ENCODE measurements at places on chromosomes 1 and 21.

- no peak for DNase-seq
Measured at GRCh38 chr1:30307182-30307581, 416.2 kb downstream of the MATN1 start.

DNA sequence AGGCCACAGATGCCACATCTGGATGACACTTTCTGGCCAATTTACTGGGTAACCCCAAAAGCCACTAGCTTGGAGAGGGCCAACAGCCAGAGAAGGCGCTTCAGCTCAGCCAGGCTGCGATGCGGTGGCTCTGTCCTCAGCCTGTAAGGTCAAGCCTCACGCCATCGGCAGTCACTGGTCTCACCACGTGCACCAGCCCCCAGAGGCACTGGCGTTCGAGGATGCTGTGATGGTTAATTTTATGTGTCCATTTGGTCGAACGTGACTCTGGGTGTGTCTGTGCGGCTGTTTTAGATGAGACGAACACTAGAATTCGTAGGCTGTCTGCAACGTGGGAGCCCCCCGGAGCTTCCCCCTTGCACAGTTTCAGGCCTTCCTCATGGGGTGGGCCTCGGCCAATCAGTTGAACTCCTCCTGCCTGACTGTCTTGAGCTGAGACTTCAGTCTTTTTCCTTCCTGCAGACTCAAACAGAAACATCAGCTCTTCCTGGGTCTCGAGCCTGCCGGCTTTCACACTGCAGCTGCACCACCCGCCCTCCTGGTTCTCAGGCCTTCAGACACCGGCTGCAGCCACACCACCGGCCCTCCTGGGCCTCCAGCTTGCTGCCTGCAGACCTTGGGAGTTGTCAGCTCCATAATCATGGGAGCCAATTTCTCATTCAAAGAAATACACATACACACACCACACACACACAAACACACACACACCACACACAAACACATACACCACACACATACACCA lies 41.6 kb upstream of the SLC45A1 start:
- peak; percentile 22 for DNase-seq

DNA sequence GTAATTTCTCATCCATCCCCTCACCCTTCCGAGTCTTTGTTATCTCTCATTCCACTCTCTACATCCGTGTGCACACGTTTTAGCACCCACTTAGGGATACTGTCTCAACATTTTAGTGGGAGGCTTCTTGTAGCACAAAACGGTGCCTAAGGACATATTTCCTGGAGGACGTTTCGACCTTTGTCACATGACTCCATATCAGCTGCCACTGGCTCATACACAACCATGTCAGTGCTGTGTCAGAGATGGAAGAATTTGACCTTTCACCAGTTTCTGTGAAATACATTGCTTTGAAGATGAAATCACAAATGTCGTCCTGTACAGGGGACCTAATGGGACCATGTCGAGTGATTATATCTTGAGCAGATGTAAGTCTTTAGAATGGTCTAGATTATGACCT lies 15.6 kb downstream of the B3GALT5 start:
- DNase-seq, result no peak

GRCh38 chr1:55974714-55975441 lies 604.5 kb downstream of the PLPP3 start:
- no peak for DNase-seq

- DNase-seq, result no peak
Measured at GRCh38 chr1:41698916-41699860, 214.7 kb upstream of the EDN2 start.

DNA sequence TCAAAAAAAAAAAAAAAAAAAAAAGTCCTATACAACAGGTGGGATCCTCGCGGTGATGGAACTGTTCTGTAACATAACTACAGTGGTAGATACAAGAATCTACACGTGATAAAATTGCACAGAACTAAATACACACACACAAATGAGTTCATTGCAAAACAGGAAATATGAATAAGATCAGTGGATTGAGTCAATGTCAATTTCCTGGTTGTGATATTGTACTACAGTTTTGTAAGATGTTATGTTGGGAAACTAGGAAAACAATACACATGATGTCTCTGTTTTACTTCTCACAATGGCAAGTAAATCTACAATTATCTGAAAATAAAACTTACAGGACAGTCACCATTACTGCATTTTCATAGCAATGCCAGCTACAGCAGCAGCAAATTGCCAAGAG lies 59.8 kb downstream of the ITGB3BP start:
- no peak for DNase-seq

DNA sequence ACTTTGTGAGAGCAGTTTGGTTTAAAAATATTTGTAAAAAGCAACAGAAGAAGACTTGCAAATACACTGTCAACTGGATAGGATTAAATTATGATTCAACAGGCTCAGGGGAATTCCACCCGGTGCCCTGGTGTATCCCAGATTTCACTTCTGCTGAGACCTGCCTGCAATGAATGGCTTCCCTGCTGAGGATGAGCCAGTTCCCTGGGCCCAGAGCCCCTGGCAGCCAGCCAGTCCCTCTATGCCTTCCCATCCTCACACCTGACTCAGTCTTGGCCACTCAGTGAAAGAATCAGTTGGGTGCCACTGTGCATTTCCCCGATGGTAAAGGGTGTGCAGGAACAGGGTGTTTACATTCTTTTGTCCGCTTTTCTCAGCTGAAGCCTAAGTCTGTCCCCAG lies 64.4 kb downstream of the KCTD3 start:
- DNase-seq, result no peak

DNA sequence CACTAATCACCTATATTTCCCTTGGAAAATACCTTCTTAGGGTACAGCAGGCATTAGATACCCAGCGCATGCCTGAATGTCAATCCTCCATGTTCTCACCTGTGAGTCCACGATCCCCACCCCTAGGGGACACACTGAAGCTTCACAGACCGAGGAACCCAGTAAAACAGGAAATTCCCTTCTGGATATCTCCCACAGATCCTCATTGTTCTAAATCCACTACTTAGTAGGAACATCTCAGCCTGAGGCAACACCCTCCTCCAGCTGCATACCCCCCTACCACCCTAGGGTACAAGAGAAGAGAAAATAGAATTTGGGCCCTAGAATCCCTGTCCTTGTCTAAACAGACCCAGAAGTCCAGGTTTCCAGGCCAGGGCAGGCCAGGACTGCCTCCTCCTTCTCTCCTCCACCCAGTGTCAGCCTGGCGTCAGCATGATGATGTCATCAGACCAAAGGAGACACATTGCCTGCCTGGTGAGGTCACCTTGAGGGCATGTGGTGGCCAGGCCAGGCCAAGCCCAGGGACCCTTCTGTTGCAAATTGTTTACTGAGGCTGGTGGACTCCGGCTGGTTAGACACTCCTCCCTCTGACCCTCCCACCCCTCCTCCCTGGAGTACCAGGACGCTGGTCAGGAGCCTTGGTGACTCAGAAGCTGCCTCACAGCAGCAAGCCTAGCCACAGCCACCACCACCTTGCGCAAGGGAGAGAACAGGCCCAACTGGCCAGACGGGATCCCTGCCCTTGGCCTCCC lies 6.2 kb downstream of the NECTIN4 start:
- peak; percentile 23 for DNase-seq

DNA sequence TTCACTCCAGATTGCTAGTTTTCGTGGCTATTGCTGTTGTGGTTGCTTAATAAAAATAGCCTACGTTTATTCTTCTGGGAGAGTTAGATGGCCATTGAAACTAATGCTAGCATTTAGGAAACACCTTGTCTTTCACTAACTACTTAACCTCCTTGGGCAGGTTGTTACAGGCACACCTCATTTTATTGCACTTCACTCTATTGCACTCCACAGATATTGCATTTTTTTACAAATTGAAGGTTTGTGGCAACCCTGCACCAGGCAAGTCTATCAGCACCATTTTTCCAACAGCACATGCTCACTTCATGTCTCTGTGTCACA lies 11.3 kb upstream of the MARK1 start:
- DNase-seq, result no peak

GRCh38 chr1:214830941-214831340 lies 227.9 kb downstream of the CENPF start:
- DNase-seq, result no peak

DNA sequence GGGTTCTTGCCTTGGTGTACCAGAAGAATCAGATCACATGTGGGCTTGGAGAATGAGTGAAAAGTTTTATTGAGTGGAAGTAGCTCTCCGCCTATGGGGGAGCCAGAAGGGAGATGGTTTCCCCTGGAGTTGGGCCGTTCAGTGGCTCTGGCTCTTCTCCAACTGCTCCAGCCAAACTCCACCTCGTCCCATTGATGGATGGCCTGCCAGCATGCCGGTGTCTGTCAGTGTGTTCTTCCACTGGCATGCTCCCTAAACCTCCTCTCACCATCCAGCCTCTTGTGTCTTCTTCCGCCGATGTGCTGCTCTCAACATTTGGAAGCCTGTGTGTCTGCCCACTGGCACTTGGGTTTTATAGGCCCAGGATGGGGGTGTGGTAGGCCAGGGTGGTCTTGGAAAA lies 119.4 kb downstream of the MAP3K21 start:
- DNase-seq, result no peak

- no peak for DNase-seq
Measured at GRCh38 chr1:17630986-17631385, 91.5 kb downstream of the ARHGEF10L start.

GRCh38 chr1:218845589-218845988 lies 328.1 kb upstream of the LYPLAL1 start:
- no peak for DNase-seq

GRCh38 chr1:108141621-108142020 lies 58.5 kb downstream of the SLC25A24 start:
- DNase-seq, result no peak

DNA sequence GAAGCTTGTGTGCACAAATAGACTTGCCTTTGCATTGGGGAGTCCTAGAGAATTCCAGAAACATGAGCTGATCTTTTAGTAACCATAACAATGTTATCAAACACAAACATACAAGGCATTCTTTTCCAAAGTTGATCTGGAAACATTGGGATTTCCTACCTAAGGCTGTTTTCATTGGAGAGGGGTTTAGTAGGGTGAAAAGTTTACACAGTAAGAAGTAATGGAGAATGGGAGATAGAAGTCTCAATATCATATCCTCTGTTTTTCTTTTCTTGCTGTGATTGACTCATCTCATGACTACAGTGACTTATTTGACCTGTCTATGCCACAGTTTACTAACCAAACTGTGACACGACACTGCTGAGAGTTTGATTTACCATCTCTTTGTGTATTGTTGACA lies 65.6 kb upstream of the PLA2G4A start:
- DNase-seq, result no peak

DNA sequence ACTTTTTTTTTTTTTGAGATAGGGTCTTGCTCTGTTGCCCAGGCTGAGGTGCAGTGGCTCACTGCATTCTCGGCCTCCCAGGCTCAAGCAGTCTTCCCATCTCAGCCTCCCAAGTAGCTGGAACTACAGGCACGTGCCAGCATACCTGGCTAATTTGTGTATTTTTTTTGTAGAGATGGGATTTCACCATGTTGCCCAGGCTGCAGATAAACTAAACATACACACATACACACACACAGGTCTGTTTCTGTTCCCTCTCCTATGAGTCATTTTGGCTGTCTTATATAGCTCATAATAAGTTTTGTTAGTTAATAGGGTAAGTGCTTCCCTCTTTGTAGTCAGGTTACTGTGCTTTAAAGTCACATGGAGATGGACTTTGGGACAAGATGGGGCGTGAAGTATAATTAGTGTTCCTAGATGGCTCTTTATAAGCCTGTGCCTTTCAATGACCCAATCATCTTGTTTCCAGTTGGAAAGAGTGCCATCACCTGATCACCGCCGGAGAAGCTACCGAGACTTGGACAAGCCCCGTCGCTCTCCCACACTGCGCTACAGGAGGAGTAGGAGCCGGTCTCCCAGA lies 9.1 kb downstream of the PRPF38A start:
- DNase-seq, result no peak

- DNase-seq, result no peak
Measured at GRCh38 chr1:91092503-91092902, 70.7 kb upstream of the ZNF644 start.

- DNase-seq, result no peak
Measured at GRCh38 chr1:170273291-170274130, 127.8 kb downstream of the NTMT2 start.

DNA sequence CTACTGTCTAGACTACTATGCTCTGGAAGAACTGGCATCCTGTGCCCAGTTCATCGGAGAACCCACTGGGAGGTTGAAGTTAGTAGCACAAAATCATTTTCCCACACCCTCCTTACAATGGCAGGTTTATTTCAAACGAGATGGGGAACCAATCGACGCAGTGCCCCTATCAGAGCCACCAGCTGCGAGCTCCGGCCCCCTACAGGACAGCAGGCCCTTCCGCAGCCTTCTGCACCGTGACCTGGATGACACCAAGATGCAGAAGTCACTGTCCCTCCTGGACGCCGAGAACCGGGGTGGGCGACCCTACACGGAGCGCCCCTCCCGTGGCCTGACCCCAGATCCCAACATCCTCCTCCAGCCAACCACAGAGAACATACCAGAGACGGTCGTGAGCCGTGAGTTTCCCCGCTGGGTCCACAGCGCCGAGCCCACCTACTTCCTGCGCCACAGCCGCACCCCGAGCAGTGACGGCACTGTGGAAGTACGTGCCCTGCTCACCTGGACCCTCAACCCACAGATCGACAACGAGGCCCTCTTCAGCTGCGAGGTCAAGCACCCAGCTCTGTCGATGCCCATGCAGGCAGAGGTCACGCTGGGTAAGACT lies 115.5 kb upstream of the KLHDC7A start:
- DNase-seq, result no peak

DNA sequence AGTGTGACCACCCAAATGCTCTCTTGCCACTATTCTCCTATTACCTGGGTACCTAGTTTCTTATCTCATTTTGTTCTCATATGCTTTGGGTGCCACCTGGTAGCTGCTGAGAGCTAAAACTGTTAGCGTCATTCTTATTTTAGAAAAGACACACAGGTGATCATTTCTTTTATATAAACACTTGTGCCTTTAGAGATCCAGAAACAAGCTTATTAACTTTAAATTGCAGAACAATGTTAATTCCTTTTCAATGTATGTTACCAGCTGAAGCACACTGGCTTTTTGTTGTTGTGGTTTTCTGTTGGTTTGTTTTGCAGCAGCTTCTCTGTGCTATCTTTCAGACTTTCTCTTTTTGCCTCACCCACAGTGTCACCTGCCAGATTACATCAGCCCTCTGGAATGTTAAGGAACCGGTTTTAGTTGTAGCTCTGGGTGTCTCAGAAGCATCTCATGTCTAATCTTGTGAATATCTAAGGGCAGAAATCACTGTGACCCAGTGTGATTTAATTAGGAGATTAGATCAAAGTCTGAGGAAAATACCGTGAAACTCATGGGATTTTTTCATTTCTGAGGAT lies 43.4 kb upstream of the SLC19A2 start:
- no peak for DNase-seq

DNA sequence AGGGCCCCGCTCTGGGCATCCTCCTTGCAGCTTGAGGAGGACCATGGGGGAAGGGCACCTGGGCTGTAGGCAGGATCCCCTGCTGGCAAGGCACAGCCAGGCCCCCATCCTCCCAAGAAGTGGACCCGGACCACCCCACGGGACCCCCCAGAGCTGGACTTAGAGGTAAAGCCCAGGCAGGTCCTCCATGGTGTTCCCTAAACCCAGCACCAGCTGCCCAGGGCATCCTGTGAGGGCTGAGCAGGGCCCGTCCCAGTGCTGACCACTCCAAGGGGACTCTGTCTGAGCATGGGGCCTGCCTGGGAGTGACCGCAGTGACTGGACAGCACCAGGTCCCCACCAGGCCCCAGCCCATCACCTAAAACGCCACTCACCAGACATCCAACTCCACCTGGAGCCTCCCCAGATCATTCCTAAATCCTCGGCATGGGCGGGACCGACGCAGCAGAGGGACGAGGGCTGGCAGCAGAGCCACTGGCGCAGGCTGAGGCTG lies 21.3 kb downstream of the COL6A2 start:
- DNase-seq, result peak; percentile 2

Measured in nephron progenitor cell (in vitro differentiated cells).